ENCODE measurements at places on chromosomes 12 and 14. TPM values are rescaled to one million over a fixed set of nuclear protein-coding genes. Genes with fewer than 3 reads are reported as not detected.

- H3K4me1 ChIP-seq, result no peaks in the 10 kb centered on the region
- no peak overlapping the region for H3K27ac ChIP-seq
- DNase-seq, result no peak
- no peak overlapping the region for H3K4me3 ChIP-seq
Measured at GRCh38 chr12:112685321-112685720, 106.2 kb upstream of the RPH3A start.

DNA sequence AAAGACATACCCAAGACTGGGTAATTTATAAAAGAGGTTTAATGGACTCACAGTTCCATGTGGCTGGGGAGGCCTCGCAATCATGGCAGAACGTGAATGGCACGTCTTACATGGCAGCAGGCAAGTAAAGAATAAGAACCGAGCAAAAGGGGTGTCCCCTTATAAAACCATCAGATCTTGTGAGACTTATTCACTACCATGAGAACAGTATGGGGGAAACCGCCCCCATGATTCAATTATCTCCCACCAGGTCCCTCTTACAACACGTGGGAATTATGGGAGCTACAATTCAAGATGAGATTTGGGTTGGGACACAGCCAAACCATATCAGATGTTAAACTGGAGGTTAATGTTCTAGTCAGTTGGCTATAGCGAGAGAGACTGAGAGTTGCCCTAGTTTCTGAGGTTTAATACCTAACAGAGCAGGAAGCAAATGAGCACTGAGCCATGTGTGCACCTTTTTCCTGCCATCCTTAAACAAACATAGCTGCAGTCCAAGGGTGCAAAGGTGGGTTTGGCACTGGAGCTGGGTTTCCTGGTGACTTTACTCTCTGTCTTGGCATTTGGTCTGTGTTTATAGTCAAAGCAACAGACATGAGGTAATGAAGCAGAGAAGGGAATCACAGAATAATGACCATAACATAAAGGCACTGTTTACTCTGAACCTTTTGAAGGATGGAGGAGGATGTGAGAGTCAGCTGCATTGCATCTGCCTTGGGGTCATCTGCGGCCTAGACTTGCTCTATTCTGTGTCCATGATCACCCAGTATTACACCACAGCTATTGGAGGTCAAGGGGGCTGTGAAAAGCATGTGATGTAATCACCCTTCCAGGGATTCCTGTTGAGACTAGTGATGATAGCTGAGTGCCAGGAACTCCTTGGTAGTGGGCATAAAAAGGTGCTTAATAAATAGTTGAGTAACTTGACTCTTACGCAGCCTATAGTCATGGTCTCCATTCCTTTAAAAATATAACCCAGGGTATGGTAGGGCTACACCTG is 83.6 kb upstream of the USP44 start:
- no peaks in the 10 kb centered on the region for H3K27me3 ChIP-seq
- H3K4me3 ChIP-seq, result no peak overlapping the region
- no peaks in the 10 kb centered on the region for H3K36me3 ChIP-seq

Gene FGF23
- not detected for polyA plus RNA-seq

Gene KITLG
- 42.1 TPM for polyA plus RNA-seq

- no peaks in the 10 kb centered on the region for H3K36me3 ChIP-seq
- H3K4me1 ChIP-seq, result no peaks in the 10 kb centered on the region
- H3K27ac ChIP-seq, result no peak overlapping the region
- H3K27me3 ChIP-seq, result no peaks in the 10 kb centered on the region
- no peak for DNase-seq
Measured at GRCh38 chr14:85824526-85824925, 294.6 kb downstream of the FLRT2 start.

- no peaks in the 10 kb centered on the region for H3K36me3 ChIP-seq
- DNase-seq, result peak; percentile 68
- no peak overlapping the region for H3K4me3 ChIP-seq
- no peak overlapping the region for H3K27ac ChIP-seq
Measured at GRCh38 chr12:47870175-47870781, 34.5 kb downstream of the VDR start.

DNA sequence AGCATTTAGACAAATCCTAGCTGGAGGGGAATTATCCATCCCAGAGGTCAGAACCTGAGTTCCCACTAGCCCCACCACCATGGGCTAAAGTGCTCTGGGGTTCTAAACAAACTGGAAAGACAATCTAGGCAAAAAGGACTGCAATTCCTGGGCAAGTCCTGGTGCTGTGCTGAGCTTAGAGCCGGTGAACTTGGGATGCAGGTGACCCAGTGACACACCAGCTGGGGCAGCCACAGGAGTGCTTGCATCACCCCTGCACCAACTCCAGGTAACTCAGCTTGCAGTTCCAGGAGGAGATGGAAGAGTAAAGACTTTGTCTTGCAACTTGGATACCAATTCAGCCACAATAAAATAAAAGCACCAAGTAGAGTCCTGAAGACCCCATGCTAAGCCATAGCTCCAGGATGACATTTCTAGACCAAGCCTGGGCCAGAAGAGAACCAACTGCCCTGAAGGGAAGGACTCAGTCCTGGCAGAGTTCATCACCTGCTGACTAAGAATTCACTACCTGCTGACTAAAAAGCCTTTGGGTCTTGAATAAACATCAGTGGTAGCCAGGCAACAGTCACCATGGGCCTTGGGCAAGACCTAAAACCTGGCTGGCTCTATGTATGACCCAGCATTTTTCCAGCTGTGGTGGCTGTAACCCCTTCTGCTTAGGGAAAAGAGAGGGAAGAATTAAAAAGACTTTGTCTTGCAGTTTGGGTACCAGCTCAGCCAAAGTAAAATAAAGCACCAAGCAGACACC is 223.4 kb upstream of the DIO2 start:
- no peaks in the 10 kb centered on the region for H3K4me1 ChIP-seq
- DNase-seq, result no peak
- no peak overlapping the region for H3K27ac ChIP-seq

DNA sequence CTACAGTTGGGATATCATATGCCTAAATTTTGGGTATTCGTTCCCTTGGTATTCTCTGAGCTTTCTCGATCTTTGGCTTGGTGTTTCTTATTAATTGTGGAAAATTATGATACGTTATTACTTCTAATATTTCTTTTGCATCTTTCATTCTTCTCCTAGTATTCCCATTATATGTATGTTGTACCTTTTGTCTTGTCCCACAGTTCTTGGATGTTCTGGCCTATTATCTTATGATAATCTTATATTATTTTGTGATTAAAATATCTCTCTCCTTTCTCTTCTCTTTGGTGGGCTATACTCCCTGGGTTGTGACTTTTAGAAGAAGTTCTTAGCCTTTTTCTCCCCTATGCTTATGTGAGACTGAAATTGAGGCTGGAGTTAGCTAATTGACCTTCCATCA is 25.2 kb downstream of the PTCSC3 start:
- no peak for DNase-seq
- H3K27ac ChIP-seq, result no peak overlapping the region
- H3K27me3 ChIP-seq, result no peaks in the 10 kb centered on the region

Gene BMP4
- 16.6 TPM for polyA plus RNA-seq

DNA sequence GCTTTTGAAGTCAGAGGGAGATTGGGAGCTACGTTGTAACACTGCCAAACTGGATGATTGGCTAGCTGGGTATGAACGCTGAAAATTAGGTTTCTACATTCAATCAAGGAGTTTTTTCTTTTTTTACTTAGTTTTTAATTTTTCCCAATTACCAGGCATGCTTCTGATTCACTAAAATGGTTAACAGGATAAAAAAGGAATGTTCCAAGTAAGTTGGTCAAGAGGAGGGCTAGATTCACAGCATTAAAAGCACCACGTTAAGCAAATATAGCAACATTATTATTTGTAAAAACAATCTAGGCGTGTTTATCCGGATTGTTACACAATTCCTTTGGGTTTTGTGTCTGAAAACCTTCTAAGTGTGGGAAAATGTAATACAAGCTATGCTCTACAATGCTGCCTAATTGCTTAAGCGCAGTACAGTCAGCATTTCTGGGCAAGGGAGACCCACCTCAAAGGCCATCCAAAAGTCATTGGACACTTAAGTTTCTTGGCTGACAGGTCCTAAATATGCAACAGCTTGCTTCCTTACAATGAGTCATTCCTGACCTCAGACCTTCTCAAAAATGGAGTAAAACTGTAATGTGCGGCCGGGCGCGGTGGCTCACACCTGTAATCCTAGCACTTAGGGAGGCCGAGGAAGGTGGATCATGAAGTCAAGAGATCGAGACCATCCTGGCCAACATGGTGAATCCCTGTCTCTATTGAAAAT is 1.2 kb downstream of the RPLP0 start:
- no peaks in the 10 kb centered on the region for H3K27me3 ChIP-seq
- H3K36me3 ChIP-seq, result no peaks in the 10 kb centered on the region
- peaks cover 4% of the 10 kb centered on the region for H3K4me1 ChIP-seq
- DNase-seq, result no peak

DNA sequence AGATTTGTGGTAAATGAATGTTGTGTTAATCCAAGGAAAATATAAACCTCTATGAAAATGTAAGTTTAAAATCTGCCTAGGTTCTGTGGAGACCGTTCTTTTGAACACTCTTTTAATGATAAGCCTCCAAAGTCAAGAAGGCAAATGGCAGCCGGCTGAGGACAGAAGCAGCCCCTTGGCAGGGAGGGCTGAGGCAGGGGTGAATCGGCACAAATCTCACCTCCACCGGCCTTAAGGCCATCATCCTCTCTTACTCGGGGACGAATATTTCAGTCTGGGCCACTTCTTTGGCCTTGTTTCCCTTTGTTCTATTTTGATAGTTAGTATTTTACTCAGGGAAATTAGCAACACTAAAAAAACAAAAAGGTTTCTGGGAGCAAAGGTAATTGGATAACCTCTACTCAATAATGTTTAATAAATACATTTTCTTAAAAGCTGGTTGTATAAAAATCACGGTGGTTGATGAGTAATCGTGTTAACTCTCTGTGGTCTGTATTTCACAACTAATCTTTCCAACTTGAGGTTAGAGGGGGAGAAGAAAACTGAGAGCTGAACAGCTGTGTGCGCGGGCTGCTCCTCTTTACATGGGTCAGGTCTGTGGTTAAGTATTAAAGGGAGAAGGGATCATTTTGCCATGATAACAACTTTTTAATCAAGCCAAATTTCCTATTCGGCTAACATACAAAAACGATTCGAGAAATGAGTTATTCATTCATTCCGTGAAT is 18.6 kb downstream of the LGMN start:
- H3K4me1 ChIP-seq, result no peaks in the 10 kb centered on the region
- no peak overlapping the region for H3K4me3 ChIP-seq
- no peak overlapping the region for H3K27ac ChIP-seq
- peaks cover 1% of the 10 kb centered on the region for H3K36me3 ChIP-seq
- no peak for DNase-seq

DNA sequence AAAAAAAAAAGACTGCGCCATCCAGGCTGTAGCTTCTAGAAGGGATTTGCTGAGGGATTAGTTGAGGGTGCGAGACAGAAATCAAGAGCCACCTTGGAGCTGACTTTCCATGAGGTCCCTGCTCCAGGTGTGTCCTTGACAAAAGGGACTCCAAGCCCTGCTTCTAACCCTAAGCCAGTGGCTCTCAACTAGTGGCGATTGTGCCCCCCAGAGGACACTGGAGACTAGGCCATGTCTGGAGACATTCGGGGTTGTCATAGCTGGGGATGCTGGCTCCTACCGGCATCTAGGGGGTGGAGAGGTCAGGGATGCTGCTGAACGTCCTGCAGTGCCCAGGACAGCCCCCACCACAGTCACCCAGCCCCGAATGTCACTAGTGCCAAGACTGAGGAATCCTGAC is 40.6 kb downstream of the SPRING1 start:
- H3K27me3 ChIP-seq, result no peaks in the 10 kb centered on the region
- no peak overlapping the region for H3K27ac ChIP-seq
- no peaks in the 10 kb centered on the region for H3K36me3 ChIP-seq
- H3K4me1 ChIP-seq, result no peaks in the 10 kb centered on the region

Gene GPR84
- polyA plus RNA-seq, result 0.38 TPM

Gene OR4E2
- polyA plus RNA-seq, result not detected

Gene LBHD2
- not detected for polyA plus RNA-seq

Gene KIF5A
- polyA plus RNA-seq, result 0.92 TPM

DNA sequence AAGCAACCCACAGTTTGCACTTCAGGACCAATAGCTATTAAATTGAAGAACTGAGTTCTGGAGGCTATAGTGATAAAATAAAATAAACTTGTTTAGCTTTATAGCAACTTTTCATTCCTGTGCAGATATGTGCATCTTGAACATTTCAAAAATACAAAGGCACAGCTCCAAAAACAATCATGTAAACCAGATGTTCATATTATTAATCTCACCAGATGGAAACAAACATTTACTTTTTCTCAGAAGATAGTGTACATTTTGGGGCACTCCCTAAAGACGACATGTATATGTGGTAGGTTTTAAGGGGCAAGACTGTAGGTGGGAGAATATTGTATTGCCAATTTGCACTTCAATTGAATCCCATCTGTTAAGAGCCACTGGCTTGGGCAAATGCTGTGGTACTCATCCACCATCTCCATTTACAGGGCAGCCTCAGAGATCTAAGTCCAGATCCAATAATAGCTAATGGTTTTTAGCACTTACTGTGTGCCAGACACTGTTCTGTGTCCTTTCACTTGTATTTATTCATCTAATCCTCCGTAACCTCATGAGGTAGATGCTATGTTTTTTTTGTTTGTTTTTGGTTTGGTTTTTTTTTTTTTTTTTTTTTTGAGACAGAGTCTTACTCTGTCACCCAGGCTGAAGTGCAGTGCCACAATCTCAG is 49.1 kb downstream of the PTGER2 start:
- no peak overlapping the region for H3K27ac ChIP-seq
- no peaks in the 10 kb centered on the region for H3K4me1 ChIP-seq
- H3K36me3 ChIP-seq, result no peaks in the 10 kb centered on the region
- H3K27me3 ChIP-seq, result no peaks in the 10 kb centered on the region

DNA sequence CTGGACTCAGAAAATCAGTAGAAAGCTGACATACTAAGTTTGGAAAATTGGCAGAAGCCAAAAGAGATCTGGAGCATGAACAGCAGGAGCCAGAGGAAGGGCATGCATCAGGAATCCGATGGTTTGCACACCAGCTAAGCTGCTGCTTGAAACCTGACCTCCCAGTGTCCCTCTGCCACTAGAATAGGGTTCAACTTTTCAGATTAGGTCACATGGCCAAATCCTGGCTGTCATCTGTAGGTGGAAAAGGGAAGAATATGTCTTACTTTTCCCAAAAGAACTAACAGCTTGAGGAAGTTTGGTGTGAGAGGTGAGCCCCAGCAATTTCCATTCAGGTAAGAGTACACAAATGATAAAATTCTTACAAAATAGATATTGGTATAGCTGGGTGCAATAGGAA is 732.6 kb downstream of the RERGL start:
- H3K4me3 ChIP-seq, result no peak overlapping the region
- no peak for DNase-seq
- H3K27me3 ChIP-seq, result no peaks in the 10 kb centered on the region
- no peaks in the 10 kb centered on the region for H3K4me1 ChIP-seq
- no peak overlapping the region for H3K27ac ChIP-seq

Gene PSMD9
- 81.8 TPM for polyA plus RNA-seq

- H3K27me3 ChIP-seq, result no peaks in the 10 kb centered on the region
- H3K4me1 ChIP-seq, result peaks cover 4% of the 10 kb centered on the region
- peak; percentile 86 for DNase-seq
Measured at GRCh38 chr12:46524778-46525177, 152.2 kb upstream of the SLC38A2 start.

Gene GPR162
- polyA plus RNA-seq, result 6.0 TPM

Gene ACOT6
- not detected for polyA plus RNA-seq

Gene CLEC4D
- polyA plus RNA-seq, result not detected

Gene LTBR
- 87.8 TPM for polyA plus RNA-seq

- H3K27me3 ChIP-seq, result peaks cover 4% of the 10 kb centered on the region
- H3K36me3 ChIP-seq, result no peaks in the 10 kb centered on the region
- H3K4me3 ChIP-seq, result no peak overlapping the region
- DNase-seq, result no peak
- no peaks in the 10 kb centered on the region for H3K4me1 ChIP-seq
Measured at GRCh38 chr14:72318648-72319047, 386.4 kb downstream of the RGS6 start.

Gene KRT73
- polyA plus RNA-seq, result not detected

GRCh38 chr12:23426328-23426727 is 523.1 kb downstream of the SOX5 start:
- no peaks in the 10 kb centered on the region for H3K36me3 ChIP-seq
- no peaks in the 10 kb centered on the region for H3K4me1 ChIP-seq
- no peak overlapping the region for H3K27ac ChIP-seq
- no peak for DNase-seq
